ENCODE measurements at places on chromosomes 13 and 19.

GRCh38 chr13:44435919-44436510 lies 62.4 kb downstream of the SERP2 start:
- DNase-seq, result no peak

DNA sequence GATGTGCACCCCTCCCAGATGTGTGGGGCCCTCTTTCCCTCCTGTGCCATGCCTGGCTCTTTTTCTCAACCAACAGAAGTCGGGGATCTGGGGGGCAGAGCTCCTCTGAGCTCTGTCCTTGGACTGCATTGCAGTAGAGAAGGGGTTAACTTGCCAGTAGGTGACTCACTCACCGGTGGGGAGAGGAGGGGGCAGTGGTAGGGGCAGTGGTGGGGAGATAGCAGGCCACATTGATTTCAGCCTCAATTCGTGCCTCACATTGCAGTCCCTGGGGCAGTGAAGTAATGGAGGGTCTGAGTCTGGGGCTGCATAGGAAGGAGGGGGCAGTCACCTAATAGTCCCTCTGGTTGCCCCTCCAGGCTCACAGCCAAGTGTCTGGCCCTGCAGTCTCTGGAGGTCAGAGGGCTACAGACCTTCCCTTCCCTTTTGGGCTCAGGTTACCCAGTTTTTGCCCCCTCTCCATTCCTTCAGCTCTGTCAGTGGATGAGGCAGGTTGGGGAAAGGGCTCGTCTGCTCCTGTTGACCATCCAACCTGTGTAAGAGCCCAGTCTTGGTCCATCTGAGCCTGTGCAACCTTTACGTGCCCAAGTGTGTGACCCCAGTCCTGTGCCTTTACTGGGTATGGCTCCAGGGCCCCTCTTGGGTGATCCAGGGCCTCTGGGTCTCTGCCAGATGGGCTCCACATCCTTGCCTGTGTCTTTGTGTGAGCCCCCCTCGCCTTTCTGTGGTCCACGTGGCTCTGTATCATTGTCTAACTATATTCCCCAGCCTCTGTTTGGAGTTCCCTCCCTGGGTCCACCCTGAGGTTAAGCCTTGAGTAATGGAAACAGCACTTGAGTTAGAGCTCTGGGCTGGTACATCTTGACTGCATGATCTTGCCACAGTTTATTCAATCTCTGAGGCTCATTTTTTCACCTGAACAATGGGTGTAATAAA lies 13.0 kb downstream of the CIC start:
- peak; percentile 64 for DNase-seq

DNA sequence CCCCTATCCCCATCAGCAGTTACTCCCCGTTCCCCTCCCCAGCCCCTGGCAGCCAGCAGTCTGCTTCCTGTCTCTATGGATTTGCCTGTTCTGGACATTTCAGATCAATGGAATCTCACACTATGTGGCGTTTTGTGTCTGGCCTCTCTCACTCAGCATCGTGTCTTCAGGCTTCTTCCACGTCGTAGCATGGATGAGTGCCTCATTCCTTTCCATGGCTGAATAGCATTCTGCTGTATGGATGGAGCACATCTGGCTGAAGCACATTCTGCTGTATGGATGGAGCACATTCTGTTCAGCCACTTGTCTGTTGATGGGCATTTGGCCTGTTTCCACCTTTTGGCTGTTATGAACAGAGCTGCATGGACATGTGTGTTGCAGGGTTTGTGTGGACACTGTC lies 29.5 kb downstream of the CRTC1 start:
- no peak for DNase-seq

DNA sequence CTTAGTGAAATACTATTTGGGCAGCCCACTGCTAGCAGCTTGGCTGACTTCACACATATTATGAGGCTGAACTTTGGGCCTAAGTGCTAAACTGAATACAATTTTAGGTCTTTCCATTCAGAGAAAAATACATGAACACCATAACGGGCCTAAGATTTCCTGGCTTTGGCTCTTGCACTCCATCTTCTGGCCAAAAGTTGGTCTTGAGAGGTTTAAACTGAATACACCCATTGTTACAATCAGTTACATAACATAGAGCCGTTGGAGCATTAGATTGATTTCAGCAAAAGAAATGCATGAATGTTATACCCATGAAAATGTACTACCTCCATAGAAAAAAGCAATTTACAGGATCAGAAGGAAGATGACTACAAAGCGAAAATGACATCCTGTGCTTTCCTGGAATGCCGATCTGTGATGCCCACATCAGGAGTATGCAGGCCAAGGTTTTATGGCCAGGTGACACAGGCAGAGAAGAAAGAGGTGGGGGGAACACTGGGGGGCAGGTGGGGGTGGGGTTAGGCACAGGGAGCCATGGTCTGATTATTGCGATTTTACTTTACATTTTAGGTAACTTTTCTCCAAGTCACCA lies 11.1 kb upstream of the SHISA2 start:
- peak; percentile 60 for DNase-seq

DNA sequence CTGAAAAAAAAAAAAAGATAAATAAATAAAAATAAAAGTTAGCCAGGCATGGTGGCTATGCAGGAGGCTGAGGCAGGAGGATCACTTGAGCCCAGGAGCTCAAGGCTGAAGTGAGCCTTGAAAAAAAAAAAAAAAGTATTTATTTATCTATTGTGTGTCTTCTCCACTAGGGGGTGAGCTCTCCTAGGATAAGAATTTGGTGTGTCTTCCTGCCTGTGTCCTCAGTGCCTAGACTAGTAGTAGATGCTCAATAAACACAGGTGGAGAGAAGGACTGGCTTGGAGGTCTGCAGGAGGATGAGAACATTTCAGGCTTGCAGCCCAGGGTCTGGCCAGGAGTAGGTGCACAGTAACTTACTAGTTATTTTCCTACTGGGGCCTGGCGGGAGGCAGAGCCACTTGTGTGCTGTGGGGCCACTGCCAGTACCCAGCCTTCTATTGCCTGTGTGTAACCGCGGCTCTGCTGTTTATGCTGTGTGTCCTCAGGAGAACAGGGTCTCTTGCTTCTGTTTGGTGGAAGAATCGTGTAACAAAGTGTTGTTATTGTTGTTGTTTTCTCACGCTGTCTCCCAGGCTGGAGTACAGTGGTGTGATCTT lies 5.4 kb downstream of the LMTK3 start:
- DNase-seq, result peak; percentile 60

DNA sequence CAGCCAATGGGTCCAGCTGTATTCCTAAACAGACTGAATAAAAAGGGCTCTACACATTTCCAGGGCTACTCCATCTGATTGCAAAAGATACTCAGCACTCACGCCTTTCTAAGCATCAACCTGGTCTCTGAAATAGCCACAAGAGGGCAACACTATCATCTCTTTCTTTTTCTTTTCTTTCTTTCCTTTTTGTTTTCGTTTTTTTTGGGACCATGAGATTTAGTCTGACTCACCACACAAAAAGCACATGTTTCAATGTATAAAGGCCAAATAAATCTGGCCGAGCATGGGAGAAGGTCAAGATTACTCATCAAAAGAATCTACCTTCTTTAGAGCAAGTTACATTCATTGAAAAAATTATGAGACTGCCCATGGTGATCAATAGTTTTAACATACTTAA lies 805.6 kb upstream of the ARGLU1 start:
- DNase-seq, result peak; percentile 84
